ENCODE measurements at places on chromosomes 7 and 10.
A peak's percentile ranks its signal among the peaks of the same experiment; 100 is the strongest.

- DNase-seq: no peak
Observed at GRCh38 chr7:106866298-106867281, 1.5 kb downstream of the PIK3CG start.

- DNase-seq: no peak
Observed at GRCh38 chr7:88686468-88687229, 72.9 kb upstream of the ZNF804B start.

GRCh38 chr7:91383053-91383904 is 119.0 kb downstream of the FZD1 start:
- DNase-seq: no peak

- DNase-seq: peak; percentile 33
Observed at GRCh38 chr10:29186221-29186620, 102.6 kb upstream of the LYZL1 start.

- DNase-seq: no peak
Observed at GRCh38 chr7:40419806-40420205, 285.0 kb downstream of the SUGCT start.

- peak; percentile 65 for DNase-seq
Observed at GRCh38 chr7:127938588-127938987, 92.6 kb downstream of the LRRC4 start.

DNA sequence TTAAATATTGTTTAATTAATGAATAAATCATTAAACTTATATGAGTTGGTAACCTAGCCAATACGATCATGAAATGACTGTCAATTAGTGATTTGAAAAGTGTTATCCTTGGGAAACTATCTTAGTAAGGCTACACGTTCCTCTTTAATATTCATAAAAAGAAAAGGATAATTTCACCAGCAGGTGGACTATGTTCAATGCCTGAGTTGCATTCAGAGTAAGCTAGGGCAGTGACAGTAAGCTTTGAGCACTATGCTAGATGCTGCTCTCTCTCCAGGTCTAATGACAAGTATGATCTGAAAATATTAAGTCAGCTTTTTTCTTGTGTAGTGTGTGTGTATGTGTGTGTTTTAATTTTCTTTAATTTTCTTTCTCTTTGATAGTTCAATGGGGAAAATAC is 486.3 kb upstream of the PCDH15 start:
- no peak for DNase-seq

GRCh38 chr7:12729112-12729511 is 41.7 kb downstream of the ARL4A start:
- DNase-seq: peak; percentile 20

All from cardiac muscle cell (in vitro differentiated cells and primary cell).